ENCODE measurements at places on chromosomes 4 and X.
A peak's percentile ranks its signal among the peaks of the same experiment; 100 is the strongest.

DNA sequence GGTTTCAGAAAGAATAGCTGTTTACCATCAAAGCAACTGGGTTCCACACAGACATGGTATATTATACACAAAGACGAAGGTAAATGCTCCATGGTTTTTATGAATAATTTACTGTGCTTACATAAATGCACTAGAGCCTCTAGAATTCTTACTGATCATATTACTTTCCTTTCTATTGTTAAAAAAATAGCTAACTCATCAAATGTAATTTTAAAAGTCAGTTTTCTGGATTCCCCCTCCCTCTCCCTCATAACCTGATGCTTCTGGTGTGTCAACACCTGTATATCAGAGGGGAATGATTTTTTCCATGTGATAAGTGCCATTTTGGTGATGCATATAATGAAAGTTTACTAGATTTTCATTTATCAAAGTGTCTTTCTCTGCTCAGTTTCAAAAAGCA, 31.1 kb upstream of the LEF1 start:
- no peak for DNase-seq

GRCh38 chrX:41234962-41235361, 99.0 kb upstream of the DDX3X start:
- no peak for DNase-seq

DNA sequence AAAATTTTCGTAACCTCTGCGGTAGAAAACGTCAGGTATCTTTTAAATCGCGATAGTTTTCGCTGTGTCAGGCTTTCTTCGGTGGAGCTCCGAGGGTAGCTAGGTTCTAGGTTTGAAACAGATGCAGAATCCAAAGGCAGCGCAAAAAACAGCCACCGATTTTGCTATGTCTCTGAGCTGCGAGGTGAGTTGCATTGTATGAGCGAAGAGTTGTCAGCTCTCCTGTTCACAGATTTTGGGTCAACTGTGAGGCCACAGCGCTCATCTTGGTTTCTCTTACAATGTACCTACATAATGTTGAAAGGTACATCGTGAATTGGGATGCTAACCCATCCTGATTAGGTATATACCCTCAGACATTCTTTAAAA, 486 bp downstream of the CLCN3 start:
- peak; percentile 24 for DNase-seq

- DNase-seq: no peak
These were observed 90.3 kb downstream of the ANTXR2 start for GRCh38 chr4:79982601-79983322.

DNA sequence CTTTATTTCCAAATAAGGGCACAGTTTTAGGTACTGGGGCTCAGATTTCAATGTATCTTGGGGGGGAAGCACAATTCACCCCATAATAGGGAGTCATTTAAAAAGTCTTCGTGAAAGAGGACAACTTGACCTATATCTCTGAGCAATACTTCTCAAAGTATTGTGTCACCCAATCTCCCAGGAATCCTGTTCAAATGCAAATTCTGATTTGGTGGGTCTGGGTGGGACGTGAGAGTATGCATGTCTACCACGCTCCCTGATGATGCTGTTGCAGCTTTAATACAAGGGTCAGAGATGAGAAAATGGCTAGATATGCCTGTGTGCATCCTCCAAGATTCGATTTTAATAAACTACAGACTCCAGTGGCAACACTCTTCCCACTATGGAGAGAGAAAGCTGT, 514.8 kb downstream of the BCOR start:
- no peak for DNase-seq

DNA sequence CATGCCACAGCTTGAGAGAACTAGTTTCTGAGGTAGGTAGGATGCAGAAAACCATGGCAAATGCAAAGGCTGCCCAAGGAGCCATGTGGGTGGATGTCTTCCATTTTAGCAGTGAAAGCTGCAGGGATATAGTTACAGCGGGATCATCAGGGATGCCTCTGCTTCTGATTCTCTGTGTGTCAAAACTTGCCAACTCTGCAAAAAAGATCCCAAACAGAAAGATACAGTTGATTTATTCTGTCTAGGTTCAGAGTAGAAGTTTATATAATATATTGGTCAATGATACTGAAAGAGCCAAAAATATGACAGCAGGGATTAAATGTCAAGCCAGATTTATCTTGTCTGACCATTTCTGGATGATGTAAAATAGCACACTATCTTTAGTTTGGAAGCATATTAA, 42.4 kb upstream of the SFRP2 start:
- no peak for DNase-seq

GRCh38 chrX:87140800-87141483, 376.7 kb upstream of the KLHL4 start:
- DNase-seq: no peak

GRCh38 chr4:15254236-15254880, 173.5 kb upstream of the C1QTNF7 start:
- peak; percentile 86 for DNase-seq

- DNase-seq: no peak
These were observed 154.5 kb downstream of the FANCB start for GRCh38 chrX:14718403-14718802.

DNA sequence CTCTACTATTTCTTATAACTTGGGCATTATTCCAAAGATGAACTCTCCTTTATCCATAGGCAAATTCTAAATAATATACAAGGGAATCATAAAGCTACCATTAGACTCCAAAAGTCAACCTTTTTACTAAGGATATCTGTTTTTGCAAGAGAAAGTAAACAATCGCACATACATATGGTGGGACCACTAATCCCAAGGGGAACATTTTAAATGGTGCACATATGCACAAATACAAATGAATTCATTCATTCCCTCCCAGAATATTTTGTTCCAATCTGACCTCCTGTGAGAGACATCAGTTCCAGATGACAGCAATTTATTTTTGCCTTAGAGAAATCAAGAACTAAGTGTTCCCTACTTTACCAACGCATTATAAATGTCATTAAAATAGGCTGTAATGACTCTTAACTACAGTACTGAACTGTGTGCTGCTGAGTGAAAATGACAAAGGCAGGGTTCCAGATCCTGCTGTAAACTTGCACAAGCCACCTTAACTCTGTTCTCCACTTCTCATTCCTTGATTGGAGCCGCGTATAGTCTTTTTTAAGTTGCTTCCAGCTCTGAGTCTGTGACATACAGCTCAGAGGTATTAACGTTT, 2.0 kb downstream of the DHX15 start:
- no peak for DNase-seq

GRCh38 chr4:101022151-101023024, 324.9 kb downstream of the PPP3CA start:
- DNase-seq: no peak

GRCh38 chr4:138409670-138410069, 167.5 kb upstream of the SLC7A11 start:
- DNase-seq: no peak

DNA sequence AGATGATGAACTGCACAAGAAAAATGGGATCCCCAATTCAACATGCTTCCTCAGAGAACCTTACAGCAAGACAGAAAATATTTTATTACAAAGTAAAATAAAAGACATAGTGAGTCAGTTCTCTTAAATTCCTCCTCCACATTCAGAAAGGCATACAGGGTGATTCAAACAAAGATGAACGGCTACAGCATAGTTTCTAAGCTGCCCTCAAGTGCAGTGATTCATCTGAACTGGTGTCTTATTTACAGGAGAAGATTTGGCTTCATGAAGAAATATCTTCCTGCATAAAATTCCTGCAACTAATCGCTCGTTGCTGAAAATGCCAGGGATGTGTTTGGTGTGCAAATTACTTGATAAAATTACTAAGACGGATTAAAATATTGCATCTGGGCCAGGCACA, 103.6 kb downstream of the PRKX start:
- DNase-seq: no peak

DNA sequence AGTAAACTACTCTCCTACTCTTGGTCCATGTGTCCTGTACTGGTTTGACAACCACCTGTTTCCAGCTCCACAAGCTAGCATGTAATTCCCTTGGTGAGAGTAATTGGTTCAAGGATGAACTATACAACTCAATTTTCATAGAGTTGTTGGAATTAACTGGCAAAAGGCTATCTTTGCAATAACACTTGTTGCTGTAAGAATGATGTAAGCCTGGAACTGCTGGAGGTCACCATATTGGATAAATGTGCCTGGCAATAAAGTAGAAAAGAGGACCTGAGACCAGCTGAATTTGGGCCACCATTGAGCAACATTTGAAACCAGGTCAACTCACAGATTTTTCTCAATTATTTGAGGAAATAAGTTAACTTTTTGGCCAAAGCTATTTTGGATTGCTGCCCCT, 175.5 kb downstream of the CAMK2D start:
- no peak for DNase-seq

- peak; percentile 16 for DNase-seq
These were observed 668.0 kb upstream of the LCORL start for GRCh38 chr4:18689308-18690115.

DNA sequence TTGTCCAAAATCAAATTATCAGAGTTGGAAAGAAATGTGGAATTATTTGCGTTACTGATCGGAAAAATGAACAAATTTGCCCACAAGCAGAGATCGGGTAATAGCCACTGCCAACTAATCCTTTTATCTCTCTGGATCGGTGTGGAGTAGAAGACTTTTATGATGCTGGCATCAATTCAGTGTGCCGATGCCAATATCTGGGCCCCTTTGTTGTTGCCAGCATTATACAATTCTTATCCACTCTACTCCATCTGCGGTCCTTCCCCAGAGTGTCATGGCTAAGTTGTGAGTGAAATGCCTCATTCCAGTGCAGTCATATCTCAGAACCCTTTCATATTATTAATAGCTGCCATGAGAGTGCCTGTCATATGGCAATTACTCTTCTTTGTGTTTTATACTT, 660.2 kb downstream of the ADGRL3 start:
- no peak for DNase-seq

GRCh38 chr4:6681191-6681590, 12.5 kb upstream of the S100P start:
- DNase-seq: no peak

GRCh38 chr4:140249351-140249750, 95.4 kb upstream of the MAML3 start:
- no peak for DNase-seq

DNA sequence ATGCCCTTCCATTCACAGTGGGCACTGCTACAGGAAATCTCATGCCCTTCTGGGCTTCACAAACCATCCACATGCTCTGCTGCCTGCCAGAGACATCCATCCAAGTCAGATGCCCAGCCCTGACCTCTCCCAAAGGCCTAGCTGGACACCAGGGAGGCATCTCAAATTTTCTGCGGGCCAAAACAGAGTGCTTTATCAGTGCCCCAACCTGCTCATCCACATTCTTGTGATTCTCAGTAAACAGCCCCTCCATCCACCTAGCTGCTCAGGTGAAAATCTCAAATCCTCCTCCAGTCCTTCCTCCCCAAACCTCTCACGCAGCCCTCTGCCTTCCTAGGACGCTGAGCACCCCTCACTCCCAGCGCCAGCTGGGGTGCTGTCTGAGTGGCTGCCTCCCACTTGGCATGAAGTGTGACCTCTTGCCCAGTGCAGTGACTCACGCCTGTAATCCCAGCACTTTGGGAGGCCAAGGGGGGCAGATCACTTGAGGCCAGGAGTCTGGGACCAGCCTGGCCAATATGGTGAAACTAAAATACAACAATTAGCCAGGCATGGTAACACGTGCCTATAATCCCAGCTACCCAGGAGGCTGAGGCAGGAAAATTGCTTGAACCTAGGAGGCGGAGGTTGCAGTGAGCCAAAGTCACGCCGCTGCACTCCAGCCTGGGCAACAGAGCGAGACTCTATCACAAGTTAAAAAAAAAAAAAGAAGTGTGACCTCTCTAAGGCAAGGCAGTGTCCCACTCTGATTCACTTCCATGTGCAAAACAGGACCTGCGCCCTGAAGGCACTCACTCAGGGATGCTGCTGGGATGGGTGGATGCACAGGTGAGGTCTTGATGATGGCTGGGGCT, 1.7 kb upstream of the AFAP1 start:
- DNase-seq: no peak

DNA sequence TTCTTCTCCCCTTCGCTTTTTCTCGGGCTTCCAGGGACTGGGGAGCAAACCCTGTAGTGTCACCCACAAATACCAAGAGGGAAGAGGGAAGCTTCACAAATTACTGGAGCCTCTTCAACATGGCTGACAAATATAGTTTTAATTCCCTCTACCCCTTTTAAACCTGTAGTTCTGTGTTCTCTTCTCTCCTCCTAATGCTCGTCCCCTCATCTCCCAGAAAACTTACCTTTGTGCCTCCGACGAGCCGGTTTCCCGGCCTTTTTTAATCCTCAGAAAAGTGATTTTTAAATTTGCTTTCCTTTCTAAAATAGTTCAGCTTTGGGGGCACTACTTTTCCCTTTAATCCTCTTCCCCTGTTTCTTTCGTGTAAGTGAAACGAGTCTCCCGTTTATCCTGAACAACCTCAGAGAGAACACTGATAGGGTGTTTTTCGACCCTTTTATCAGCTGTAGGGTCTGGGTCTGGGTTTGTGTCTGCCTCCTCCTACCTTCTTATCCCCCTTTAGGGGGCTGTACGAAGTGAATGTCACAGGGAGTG, 408 bp downstream of the TET2 start:
- no peak for DNase-seq

GRCh38 chr4:22045051-22045630, 96.6 kb upstream of the KCNIP4 start:
- DNase-seq: no peak

GRCh38 chr4:188435381-188435780, 296.1 kb downstream of the TRIML1 start:
- no peak for DNase-seq

GRCh38 chr4:3821580-3822229, 55.5 kb downstream of the ADRA2C start:
- DNase-seq: no peak

- DNase-seq: no peak
These were observed 341.2 kb upstream of the FMR1 start for GRCh38 chrX:147570483-147570882.

DNA sequence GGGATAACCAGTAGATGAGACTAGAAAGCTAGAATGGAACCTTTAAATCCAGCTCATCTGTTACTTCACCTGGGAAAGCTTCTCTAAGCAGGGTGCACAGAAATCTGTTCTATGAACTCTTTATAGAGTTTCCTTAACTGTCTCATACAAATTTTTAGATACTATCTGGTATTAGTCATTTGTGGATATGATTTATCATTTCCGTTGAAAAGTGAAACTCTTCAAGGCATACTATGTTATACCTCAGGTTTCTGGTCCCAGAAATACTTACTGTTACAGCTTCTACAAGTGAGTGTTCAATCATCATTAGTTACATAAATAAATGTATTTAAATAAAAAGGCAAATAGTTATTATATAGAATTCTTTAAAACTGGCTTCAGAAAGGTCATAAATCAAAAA, 298.3 kb upstream of the AGA start:
- DNase-seq: no peak

DNA sequence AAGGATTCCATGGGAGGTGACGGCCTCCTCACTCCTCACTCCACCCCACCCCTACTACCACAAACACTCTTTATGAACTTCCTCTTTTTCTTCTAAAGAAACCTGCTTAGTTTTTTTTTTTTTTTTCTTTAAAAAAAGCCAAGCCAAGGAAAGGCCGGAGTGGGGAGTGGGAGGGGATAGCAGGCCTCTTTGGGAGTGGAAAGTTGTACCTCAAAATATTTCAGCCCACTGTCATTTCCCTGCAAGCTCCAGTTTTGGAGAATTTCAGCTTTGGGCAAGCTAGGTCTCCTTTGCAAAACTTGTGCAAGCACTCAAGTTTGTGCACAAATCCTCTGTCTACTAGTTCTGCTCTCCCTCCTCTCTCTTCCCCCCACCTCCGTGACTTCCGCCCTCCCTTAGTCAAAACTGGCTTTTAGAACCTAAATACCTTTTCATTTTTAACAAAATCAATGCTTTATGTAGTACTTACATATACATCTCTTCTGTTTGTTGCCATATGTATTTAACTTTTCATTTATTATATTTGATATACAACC, 512 bp upstream of the ANTXR2 start:
- peak; percentile 38 for DNase-seq
